ENCODE measurements at places on chromosomes 5 and 9.

GRCh38 chr5:142201471-142201887, 92.9 kb downstream of the NDFIP1 start:
- DNase-seq: no peak

DNA sequence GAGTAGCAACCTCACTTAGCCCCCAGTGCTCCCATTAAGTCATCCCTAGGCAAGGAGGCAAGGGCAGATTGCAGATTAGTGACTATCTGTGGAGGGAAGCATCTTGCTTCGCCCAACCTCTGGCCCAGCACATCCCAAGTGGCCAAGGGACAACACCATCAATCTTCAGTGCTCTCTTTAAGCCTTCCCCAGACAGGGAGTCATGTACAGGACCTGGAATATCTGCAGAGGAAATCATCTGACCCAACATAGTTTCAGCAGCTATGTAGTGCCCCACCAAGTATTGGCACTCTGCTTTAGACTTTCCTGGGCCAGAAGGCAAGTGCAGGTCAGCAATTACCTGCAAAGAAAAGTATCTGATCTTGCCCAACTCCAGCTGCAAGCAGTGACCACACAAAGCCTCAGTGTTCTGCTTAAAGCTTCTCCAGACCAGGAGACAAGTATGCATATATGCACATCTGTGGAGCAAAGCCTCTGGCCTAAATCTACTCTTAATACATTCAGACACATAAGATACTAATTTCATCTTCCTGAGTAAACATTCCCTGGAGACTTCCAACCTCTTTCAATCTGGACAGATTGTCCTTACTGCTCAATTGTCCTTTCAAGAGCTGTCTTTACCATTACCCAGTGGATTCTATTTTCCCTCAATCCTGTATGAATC, 224.8 kb upstream of the VLDLR start:
- no peak for DNase-seq

DNA sequence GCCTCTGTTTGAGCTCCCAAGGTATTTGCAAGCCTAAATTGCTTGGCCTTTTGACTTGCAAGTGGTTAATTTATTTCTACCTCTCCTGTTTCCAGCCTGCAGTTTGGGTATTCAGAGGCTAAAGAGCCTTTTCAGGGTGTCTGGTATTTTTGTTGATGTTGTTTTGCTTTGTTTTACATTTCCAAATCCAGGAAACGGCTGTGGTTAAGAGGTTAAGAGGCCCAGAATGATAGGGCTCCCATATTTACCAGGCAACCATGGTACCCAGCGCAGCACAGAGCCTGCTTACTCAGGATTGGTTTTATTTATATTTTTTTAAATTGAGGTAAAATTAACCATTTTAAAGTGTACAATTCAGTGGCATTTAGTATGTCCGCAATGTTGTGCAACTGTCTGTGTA, 92.1 kb downstream of the PDZD2 start:
- DNase-seq: peak; percentile 16

DNA sequence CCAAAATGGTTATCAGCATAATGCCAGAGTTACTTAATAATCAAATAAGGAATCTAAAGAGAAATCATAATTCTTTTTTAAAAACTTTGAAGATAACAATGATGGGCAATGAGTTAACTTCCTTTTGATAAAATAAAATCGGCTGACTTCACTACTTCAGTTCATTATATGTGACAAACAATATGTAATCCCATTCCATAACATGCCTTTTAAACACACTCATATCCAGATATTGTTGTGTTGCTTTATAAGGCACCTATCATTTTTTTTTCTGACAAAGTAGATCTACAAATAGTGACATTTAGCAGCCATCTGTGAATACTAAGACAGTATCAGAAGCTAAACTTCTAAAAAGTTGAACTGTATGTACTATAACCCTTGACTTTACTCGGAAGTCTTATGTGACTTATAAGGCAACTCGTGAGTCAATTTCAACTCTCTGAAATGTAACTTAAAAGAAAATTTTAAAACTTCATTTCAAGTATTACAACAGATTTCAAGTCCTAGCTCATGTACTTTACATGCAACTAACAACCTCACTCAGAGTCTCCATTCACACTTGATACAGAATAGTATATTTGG, 7.5 kb downstream of the ADAMTS6 start:
- DNase-seq: no peak

- no peak for DNase-seq
Observed at GRCh38 chr5:57664700-57665099, 182.1 kb upstream of the ACTBL2 start.

- no peak for DNase-seq
Observed at GRCh38 chr9:114972510-114973136, 42.2 kb upstream of the TNFSF8 start.

DNA sequence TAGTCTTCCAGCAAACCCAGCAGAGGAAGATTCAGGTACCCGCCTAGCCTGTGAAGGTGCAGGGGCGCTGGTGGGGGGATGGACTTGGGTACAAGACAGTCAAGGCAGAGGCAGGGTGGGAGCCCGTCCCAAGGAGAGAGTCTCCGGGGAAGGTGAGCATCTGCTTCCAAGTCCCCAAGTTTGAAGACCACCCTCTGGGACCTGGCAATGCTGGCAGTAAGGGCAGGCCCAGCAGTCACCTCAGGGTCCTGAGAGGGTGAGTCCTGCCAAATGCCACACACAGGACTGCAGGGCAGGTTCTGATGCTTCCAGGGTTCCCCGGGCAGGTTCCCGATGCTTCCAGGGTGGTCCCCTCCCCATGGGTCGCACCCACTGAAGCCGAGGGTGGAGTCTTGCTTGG, 261.8 kb upstream of the IRX1 start:
- DNase-seq: no peak

- DNase-seq: no peak
Observed at GRCh38 chr5:83562071-83562606, 90.6 kb downstream of the VCAN start.

DNA sequence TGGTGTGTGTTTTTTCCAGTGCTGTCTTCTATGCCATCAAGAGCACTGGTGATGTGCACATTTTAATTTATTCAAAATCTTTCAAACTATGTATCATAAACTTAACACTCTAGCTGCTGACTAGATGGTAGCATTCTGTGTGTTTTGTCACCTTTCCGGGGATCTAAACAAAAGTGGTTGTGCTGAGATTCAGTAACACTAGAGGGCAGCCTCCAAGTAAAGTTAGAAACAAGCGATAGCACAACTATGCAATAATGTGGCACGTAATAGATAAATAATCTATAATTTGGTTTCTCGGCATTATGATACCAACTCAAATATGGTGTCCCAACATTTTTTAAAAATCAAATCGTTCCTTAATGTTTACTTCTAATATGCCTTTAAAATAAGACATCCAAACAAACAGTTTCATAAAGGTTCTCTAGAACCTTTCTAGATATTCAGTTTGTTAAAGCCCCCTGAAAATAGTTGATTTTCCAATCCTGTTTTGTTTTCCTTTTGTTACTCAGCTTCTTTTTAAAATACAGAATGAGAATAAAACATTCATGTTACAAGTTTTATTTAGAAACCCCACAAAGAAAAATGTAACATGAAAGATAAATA, 16.9 kb downstream of the SEMA6A start:
- DNase-seq: no peak

DNA sequence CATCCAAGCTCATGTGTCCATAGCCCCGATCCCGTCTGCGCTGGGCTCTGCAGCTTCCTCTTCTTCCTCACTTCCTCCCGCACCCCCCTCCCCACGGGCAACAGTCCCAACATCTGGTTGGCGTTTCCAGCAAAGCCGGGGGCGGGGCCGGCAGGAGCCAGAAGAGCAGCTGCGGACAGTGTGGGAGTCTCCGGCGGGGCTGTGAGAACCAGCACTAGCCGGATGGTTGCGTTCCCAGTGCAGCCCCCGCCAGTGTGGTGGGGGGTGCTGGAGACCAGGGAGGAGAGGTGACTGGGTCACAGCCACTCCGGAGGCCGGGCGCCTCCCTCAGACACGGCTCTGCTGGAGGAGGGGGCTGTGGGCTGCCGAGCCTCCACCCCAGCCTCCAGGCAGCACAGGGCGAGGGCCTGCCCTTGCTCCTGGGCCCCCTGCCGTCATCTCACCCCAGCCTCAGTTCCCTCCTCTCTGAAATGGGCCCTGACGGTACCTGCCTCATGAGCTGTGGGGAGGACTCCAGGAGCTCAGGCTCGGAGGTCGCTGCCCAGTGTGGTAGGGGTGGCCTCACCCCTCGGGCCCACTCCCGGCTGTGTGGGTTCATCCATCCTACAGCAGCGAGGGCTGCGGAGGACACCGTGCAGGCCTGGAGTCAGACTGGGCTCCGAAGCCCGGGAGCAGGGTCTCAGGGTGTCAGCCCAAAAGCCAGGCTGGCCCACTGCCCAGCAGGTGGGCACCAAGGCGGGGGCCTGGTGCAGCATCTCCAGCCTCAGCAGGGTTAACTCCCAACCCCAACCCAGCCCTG, 41.5 kb upstream of the NOTCH1 start:
- no peak for DNase-seq

DNA sequence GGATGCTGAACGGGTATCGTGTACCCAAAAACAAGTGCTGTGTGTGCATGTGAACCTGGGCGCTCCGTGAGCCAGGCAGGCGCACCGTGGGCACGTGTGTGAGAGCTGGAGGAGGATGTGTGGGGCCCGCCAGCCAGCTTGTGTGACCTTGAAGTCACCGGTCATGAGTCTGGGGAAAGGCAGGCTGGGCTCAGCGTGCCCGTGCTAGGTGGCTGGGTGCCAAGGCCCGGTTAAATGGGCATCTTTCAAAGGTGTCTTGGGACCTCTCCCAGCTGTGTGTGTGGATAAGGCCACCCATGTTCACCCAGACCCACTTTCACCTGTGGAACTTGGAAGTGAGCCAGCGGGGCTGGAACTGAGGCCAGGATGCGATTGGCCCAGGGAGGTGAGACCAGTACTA, 3.4 kb downstream of the KCNT1 start:
- no peak for DNase-seq

DNA sequence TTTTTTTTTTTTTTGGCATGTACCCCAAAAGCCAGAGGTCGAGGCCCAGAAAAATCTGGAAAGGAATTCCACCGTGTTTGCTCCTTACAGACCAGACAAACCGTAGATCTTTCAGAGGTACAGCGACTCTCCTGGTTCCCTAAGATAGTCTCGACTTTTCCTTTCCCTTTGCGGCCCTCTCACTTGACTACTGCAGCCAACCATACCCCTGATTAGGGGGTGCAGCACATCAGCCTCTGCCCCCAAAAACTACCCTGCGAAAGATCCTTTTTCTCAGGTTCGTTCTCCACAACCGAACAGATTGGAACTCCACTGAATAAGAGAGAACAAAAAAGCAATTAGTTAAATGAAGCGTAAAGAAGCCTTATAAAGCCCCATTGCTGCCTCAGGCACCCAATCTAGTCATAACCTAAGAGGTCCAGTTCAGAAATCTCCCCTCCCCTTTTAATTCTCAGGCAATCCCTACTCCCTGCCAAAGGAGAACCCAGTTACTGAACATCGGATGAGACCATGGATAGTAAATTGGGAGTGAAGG, 379 bp upstream of the TICAM2 start:
- no peak for DNase-seq

DNA sequence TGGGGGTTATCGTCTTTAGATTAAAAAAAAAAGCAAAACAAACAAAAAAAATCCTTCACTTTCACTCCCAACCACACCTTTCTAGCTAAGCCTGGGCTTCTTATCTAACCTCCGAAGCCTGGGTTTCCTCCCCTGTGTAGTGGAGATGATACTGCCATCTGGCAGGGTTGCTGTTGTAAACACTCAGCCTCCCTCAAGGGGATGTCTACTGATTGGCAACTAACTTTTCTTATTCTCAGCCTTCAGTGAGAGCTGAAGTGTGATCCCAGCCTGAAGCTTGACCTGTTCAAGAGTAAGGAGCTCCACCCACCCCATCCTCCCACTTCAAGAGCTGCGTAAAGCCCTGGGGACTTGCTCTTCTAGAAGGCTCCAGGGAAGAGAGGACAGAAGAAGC, 21.5 kb upstream of the WWC1 start:
- DNase-seq: no peak

GRCh38 chr9:98031169-98031568, 25.4 kb upstream of the NANS start:
- no peak for DNase-seq

DNA sequence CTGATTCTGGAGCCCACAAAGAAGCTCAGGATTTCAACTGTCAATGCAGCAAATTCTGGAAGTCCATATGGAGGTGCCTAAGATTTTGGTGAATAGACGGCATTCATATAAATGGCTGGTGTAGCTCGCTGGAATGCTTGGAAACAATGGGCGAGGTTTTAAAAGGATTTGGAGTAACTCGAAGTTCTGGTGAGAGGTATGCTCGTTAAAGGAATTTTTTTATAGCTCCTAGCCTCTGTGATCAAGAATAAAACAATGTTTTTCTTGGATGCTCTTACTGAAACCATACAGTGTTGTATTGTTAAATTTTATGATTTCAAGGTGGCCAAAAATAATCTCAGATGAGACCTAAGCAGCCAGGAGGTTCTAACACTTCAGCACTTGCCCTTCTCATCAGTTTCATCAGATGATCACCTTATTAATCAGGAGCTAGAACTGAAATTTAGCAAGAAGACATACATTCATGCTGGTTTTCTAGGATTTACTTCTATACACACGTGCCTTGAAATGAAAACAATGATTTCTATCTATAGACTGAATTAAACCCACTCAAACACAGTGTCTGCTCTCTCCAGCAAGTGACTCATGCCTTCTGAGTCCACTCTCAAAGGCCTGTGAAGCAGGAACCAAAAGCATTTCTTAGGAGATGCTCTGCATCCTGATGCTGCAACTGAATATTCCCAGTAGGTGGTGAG, 79.2 kb downstream of the OTULIN start:
- DNase-seq: no peak

DNA sequence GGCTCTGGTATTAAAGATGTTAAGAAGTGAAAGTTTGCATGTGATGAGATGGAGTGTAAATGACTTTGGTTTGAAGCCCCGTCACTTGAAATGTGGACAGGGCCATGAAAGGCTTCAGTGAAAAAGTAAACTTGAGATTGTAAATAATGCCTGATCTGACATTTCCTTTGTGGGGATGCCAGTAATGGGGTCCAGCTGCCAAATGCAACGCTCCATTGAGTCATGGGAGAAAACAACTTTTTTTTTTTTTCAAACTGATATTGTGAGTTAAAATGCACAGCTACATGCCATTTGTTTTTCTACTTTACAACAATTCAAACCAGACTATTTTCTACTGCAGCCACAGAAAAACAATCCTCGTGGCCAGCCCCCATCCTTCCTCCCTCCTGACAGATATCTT, 327.0 kb upstream of the TNC start:
- DNase-seq: no peak

DNA sequence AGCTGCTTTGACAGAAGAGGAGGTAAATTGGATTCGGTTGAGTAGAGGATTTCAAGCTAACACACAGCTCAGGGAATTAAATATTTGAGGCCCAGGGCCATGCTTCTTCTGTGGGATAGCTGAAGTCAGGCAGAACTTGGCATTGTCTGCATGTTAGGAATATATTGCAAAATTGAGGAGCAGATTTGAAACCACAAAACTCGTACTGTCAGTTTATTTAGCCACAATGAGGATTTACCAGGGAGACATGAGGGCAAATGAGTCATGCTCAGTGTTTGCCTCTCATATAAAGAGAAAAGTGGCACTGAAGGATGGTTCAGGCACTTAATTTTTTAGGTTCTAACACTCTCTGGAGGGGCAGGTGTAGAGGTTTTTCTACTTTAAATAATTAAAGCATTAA, 83.0 kb upstream of the PRLR start:
- no peak for DNase-seq
